ENCODE measurements at places on chromosomes 6 and 20.

DNA sequence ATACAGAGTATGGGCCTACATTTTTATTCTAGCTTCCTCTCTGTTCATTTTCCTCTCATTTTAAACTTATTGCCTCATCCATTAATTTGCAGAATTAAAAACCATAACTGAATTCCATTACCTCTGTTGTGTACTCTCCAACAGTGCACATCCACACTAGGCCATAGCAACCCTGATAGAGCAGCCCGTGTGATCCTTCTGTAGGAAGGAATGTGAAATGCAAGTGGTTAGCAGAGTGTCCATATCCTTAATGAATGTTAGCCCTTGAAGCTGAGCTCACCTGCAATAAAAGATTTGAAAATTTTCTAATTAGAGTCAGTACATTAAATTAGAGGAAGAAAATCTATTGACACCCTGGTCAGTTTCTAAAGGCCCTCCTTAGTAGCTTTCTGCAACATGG is 6.5 kb upstream of the GRIK2 start:
- DNase-seq, result no peak

DNA sequence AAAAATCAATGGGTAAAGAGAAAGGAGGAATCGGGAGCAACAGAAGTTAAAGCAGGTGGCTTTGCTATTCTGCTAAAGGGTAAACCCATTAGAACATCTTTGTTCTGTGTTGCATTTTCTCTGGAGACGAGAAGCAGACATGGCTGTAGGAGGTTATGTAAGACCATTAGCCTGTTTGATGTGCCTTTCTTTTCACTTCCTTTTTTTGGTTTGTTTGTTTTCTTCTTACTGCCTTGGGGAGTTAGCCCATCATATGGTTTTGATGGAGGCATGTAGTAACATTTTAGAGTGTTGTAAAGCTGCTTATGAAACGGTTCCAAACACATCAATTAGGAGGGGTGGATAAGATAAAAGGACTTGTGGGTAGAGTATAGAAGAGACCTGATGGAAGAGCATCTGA is 131.0 kb downstream of the DOK5 start:
- no peak for DNase-seq

DNA sequence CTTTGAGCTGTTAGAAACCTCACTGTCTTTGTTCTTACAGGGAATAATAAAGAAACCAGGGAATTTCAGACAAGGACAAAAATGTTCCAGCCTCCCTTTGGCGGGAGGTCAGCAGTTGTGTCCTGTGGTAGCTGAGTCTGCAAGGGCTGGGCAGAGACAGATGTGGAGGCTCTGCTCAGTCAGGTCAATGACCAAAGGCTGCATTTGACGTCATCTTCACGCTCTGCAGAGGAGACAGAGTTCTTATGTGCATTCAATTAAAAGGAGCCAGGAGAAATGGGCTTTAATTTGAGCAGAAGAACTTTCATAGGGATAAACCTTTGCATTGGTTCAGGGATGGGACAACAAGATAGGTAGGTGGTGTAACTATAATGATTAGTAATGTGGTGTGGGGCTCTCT is 45.1 kb upstream of the FOXA2 start:
- no peak for DNase-seq

DNA sequence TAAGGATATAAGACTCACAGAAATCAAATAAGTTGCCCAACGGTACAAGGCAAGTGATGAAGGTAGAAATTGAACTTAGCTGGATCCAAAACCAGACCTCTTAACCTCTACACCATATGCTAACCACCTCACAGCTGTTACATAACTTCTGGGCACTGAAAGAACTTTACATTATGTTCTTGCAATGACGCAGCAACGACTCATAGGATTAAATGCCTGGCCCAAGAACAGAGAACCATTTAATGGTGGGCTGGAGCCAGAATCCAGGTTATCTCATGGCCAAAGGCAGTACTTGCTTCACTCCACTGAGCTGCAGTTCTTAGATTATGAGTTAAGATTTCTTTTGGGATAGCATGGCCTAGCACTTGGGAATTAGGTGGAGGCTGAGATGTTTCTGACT is 4.4 kb downstream of the TRMT6 start:
- peak; percentile 33 for DNase-seq

DNA sequence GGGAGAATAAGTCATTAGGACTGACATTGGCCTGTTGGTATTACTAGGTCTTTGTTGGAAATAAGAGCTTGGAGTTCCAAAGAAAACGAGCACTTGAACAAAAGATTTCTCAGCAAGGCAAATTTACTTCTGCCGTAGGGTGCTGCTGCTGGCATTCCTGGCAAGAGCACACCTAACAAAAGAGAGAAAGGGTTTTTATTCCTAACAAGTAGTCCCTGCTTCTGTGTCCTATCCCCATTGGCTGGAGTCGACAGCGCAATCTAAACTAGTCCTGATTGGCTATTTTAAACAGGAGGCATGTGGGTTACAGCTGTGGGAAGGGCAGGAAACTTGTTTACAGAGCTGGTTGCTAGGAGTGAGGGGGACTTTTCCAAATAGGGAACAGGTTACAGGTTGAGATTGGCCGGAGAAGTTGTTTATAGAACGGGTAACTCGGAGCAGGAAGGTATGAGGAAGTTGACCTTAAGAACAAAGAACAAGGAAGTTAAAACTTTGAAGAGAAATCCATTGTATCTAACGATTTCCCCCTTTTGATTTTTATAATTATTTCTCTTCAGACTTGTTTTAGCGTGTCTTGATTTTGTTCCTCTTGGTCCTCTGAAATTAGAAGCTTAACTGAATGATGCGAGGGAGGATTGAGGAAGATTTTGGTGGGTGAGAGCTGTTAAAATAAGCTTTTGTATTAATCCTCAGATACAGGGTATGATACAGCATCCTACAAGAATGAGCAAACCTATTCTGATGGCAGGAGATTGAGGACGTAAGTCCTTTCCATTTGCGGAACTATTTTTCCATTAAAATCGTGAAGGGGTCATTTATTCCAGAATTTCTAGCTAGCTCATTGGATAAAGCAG is 3.4 kb upstream of the ZNFX1 start:
- peak; percentile 39 for DNase-seq

GRCh38 chr20:38354227-38354626 is 7.9 kb downstream of the LBP start:
- no peak for DNase-seq

DNA sequence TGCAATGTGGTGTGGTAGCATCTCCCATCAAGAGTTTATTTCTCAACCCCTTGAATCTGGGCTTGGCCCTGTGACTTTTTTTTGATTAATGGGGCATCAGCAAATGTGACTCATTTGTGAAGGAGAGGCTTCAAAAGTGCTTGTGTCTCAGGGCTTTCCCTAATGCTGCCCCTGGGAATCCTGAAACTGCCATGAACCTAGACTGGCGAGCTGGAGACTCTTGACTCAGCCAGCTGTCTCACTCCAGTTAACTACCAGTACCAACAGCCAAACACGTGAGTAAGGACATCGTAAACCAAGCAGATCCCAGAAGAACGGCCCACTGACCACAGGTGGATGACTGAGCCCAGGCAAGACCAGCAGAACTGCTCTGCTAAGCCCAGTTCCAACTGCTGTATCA is 72.8 kb upstream of the ADTRP start:
- DNase-seq, result peak; percentile 80

GRCh38 chr20:24829649-24830370 is 119.3 kb upstream of the CST7 start:
- DNase-seq, result no peak

- no peak for DNase-seq
These were observed 13.7 kb downstream of the SRSF3 start for GRCh38 chr6:36607683-36608386.

DNA sequence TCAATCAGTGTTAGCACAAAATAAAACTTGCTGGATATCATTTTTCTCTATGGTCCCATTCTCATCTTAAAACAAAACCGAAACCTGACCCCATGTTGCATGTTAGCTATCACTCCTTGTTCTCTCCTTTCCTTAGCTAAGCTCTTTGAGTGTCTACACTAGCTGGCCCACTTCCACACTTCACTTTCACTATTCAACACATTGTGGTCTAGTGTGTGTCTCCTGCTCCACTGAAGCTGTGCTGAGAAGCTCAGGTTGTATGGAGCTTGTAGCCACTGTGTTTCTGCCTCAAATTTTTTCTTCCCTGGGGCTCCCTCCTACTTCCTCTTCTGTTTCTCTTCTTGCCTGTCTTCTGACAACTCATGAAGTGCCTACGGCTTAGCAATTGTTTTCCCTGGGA is 223.0 kb downstream of the NKAIN2 start:
- no peak for DNase-seq

DNA sequence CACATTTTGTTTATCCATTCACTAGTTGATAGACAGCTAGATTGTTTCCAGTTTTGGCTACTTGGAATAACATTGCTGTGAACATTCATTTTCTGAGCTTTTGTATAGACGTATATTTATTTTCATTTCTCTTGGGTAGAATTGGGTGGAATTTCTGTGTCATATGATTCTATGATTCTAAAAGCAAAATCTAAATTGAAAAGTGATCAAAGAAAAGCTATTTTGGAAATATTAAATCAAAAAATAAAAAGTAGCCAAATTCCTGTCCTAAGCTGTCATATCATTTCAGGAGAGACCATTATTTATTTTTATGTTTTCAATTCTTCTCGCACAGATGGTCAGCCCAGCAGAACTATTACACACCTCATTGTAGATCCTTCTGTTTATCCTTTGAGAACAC is 229.2 kb downstream of the COL12A1 start:
- no peak for DNase-seq

DNA sequence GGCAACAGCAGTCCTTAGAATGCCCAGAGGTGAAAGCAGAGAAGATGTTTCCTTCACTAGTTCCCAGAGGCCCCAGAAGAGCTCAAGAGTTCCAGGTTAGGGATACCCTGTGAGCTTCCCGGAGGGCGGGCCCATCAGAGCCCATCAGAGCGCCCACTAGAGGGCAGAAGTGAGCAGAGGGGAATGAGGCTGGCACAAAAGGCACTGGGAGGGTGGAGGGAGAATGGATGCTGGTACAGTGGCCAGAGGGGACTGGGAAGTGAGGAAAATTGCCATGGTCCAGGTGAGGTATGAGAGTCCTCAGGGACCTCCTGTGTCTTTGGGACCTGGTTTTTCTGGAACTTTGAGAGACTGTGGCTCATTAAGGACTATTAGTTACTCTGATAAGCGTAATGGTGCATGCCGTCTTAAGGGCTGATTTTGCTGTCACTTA is 57.3 kb downstream of the LINC00237 start:
- DNase-seq, result no peak

DNA sequence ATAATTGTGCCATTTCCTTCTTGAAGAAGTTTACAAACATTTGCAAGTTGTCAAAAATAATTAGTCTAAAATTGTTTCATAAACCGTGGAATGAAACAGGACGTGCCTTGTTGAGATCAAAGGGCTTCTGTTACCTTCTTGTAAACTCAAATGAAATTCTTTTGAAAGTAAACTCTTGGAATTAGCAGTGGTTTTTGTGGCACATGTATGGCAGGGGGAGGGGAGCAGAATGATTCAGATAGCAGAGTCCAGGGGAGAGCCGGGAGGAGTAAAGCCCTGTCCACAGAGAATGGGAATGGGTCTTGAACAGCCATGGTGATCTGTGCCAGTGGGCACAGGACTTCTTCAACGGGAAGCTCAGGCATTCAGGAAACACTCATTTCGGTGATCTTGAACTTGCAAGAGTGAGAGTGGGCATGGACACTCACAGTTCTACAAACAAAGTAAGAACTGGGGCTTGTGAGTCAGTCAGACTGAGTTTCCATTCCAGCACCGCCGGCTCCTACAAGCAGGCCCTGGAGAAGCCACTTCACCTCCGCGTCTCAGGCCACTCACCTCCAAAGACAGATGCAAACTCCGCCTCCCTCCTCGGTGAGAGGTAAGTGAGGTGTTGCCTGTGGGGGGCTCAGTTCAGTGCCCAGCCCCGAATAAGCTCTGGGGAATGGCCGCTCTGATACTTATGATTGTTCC is 143.1 kb downstream of the CDH26 start:
- no peak for DNase-seq

GRCh38 chr6:40925341-40925740 is 113.7 kb downstream of the UNC5CL start:
- DNase-seq, result no peak

GRCh38 chr6:169849396-169849795 is 98.0 kb downstream of the ERMARD start:
- no peak for DNase-seq

DNA sequence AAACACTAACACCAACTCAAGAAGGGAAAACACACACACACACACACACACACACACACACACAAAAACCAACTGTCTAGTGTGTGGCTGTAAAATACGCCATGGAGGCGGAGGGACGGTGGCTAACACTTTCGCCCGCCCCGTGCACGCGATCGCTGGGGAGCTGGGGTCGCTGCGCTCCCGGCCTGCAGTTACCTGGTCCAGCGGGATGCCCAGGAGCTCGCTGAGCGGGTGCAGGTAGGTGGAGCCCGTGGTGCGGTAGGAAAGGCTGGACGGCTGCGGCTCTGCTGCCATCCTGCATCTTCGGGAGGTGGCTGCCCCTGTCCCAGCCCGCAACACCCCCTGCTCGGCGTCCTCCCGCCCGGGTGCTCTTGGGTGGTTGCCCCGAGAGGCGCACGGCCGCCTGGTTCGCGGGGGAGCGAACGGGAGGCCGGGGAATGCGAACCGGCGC is 303 bp downstream of the MBOAT1 start:
- DNase-seq, result peak; percentile 36

DNA sequence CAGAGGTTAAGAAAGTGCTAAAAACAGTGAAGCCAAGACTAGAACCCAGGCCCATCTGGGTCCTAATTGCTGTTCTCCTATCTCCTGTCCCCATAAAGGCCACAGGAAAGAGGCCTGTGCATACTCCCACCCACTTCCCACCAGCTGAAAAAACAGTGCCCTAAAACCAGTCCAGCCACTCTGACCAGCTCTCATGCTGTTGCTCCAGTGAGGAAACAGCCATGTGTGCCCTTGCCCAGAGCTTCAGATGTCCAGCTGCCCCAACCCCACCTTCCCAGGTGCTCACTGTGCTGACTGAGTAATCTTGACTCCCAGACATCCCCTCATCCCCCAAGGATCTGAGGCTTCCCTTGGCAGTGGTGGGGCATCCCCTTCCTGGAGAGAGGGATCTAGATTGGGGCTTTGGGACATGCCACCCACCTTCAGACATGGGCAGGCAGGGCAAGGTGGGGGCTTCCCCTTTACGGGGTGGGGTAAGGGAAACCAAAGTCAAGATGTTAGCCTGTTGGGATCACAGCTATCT is 28.7 kb downstream of the KCNK5 start:
- no peak for DNase-seq

DNA sequence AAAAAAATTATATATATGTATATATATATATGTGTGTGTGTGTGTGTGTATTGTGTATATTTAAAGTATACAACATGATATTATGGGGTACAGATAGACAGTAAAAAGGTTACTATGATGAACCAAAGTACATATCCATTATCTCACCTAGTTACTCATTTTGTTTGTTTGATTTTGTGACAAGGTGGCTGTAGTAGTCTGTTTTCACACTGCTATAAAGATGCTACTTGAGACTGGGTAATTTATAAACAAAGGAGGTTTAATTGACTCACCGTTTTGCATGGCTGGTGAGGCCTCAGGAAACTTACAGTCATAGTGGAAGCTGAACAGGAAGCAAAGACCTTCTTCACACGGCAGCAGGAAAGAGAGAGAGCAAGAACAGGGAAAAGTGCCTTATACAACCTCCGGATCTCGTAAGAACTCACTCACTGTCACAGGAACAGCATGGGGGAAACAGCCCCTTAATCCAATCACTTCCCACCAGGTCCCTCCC is 30.2 kb upstream of the DACT2 start:
- DNase-seq, result no peak

- no peak for DNase-seq
These were observed 107.1 kb downstream of the CEBPB start for GRCh38 chr20:50297498-50298376.
